ENCODE measurements at places on chromosomes 4 and X.
A peak's percentile ranks its signal among the peaks of the same experiment; 100 is the strongest.

DNA sequence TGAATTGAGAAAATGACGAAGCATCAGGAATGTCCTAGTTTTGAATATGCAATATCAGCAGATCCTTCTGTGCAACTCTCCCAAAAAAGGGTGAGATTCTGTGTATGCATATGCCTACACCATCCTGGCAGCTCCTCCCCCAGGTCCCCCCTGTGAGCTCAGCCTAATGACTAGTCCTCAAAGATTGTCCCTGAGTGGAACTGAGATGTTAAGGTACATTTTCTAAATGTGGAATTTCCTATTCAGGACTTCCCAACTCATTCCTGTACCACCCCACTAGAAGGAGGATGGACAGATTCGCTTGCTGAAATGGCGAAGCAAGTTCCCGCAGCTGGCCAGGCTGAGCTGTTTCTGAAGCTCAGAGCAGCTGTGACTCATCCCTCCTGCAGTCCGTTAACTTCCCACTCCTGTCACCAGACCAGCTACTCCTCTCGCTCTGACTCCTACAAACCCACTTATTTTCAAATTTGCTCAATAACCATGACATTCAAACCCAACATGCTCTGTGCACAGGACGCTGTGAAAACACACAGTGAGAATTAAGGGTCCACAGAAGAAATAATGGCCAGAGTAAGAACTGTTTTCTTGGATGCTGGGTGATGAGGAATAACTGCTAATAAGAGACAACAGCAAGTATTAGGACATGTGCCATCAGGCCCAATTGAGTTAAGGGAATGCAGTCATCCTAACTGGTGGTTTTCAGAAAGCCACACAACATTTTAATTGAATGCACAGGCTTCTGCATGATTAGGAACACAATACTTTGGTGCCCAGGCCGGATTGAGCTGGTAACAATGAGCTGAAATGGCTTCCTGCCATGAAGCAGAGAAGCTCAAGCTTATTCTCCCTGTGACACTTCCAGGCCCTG, 40.0 kb upstream of the IRF2 start:
- DNase-seq, result peak; percentile 74

GRCh38 chr4:66178906-66179305, 508.6 kb upstream of the EPHA5 start:
- DNase-seq, result no peak

- DNase-seq, result no peak
Measured at GRCh38 chr4:31126881-31127398, 406.8 kb downstream of the PCDH7 start.

DNA sequence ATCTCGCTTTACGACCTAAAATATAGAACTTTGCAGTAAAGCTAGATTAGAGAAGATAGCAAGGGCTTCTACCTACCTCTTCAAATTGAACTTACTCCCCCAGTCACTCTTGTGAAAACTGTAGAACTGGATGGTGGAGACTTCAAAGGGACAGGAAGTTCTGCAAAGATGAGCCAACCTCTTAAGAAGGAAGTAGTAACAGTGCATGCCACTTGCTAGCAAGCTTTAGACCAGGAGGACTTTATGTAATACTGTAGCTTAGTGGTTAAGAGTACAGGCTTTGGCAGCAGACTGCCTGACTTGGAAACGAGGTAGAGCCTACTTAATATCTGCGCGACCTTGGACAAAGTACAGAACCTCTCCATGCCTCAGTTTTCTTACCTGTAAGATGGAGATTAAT, 27.5 kb upstream of the VBP1 start:
- DNase-seq, result no peak

DNA sequence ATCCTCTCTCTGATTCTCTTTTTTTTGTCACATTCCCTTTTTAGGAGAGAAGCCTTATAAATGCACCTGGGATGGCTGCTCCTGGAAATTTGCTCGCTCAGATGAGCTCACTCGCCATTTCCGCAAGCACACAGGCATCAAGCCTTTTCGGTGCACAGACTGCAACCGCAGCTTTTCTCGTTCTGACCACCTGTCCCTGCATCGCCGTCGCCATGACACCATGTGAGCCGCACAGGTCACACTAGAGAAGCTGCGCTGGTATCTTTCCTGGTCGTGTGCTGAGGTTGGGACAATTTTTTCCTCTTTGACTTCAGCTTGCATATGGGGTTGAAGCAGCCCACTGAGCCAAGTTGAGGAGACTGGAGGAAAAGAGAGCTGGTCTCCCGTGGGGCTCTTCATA, 52.1 kb downstream of the KLF8 start:
- no peak for DNase-seq

DNA sequence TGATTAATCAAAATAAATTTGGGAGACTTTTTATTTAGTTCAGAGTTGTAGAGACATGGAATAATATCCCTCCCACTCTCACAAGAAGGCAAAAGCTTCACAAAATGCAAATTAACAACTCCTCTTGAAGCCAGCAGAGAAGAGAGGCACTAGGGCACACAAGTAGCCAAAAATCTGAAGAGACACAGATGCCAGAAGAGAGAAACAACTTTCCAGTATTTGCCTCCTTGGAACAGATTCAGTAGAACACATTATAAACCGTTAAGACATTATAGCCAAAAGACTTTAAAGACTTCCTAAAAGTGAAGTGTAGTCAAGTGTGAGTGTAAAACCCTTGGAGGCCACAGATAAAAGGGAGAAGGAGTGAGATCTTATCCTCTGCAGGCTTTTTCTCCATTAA, 1024.9 kb upstream of the ADGRL3 start:
- no peak for DNase-seq

DNA sequence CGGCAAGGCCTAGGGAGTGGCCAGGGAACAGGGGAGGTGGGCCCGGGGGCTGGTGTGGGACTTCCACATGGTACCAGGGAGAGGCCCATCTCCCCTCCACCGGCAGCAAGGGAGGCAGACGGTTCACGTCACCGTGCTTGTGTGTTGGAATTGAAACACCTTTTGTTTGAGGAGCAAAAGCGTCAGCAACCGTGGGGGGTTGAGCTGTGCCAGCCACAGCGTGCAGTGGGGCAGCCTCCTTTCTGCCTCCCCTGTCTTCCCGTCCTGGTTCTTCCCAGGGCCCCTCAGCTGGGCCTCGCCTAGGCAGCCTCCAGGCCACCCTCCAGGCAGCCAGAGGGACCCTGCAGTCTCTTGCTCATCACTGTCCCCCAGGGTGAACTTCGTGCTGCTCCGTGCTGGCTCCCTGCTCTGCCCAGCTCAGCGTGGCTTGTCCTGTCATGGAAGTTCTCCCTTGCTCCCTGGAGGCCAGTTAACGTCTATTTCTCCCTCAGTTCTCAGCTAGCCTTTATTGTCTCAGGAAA, 32.1 kb upstream of the HGFAC start:
- no peak for DNase-seq

GRCh38 chr4:2732526-2732925, 23.6 kb downstream of the TNIP2 start:
- peak; percentile 22 for DNase-seq

DNA sequence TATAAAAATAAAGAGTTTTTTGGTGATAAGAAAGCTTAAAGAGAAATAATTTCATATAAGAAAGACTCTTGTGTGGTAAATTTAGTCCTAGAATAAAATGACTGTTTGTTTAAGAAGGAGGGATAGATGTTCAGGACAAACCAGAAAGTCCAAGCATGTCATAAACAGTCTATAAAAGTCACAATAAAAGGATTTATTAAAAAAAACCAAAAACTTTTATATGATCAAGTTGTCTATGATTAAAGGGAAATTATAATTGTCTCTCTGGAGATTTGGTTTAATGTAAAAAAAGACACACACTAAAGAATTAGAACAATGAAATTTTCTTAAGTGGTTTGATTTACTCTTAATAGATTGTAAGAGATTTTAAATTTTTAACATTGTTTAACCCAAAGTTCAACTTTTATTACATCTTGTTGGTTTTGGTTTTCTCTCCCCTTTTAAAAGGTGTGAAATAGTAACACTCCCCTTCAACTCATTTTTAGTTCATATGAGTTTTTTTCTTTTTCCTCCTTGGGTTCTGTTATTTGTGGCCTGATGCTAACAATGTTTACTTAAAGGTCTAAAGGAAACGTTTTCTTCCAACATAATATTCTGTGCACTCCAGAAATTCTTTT, 89.7 kb downstream of the PDHA2 start:
- no peak for DNase-seq

GRCh38 chr4:136246876-136247275, 1285.4 kb downstream of the PCDH18 start:
- DNase-seq, result no peak

GRCh38 chr4:127852661-127853060, 28.0 kb upstream of the PLK4 start:
- DNase-seq, result no peak

GRCh38 chr4:53532521-53532920, 58.8 kb downstream of the LNX1 start:
- no peak for DNase-seq

- DNase-seq, result no peak
Measured at GRCh38 chr4:184163813-184164212, 53.9 kb downstream of the ENPP6 start.

GRCh38 chr4:187780070-187780469, 215.5 kb upstream of the ZFP42 start:
- DNase-seq, result no peak

DNA sequence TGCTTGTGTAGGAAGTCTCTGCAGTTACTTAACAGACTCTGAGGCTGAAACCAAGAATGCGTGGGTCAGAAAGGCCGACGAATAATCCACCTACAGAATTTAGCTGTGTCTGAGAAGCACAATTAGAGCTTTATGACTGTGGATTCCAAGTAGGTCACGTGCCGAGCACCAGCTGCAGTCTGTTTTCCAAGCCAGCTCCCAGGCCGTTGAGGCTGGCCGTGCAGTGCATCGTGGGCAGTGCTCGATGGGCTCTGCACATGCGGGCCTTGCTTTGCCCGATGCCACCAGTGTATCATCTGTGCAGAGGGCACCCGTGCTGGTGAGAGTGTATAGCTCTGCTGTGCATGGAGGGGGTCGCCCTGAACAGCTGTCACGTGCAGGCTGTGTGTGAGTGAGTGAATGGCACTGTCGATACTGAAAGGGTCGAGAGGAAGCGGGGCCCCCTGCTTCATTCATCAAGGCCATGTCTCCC, 67.5 kb upstream of the CLDN34 start:
- DNase-seq, result peak; percentile 38
